ENCODE measurements at places on chromosomes 11 and 22.

GRCh38 chr11:74311352-74311926 lies at the start of gene P4HA3:
P4HA3 (minus strand) TSS chr11:74311640; CDS start chr11:74311611, 29 bp downstream.
- peak; percentile 30 for DNase-seq

- no peak for DNase-seq
Measured at GRCh38 chr22:46998331-46998730, 235.9 kb downstream of the TBC1D22A start.

DNA sequence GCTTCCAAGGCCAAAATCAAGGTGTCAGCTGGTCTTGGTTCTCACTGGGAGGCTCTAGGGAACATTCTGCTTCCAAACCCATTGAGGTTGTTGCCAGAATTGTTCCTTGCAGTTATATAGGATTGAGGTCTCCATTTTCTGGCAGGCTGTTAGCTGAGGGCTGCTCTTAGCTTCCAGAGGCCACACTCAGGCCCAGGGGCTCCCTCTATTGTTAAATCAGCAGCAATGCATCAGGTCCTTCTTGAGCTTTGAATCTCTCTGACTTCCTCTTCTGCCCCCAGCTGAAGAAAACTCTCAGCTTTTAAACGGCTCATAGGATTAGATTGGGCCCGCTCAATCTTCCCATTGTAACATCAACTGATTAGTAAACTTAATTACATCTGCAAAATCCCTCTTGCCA lies 39.3 kb upstream of the BSX start:
- DNase-seq: peak; percentile 79

- no peak for DNase-seq
Measured at GRCh38 chr22:25493794-25494193, 70.7 kb upstream of the GRK3 start.

DNA sequence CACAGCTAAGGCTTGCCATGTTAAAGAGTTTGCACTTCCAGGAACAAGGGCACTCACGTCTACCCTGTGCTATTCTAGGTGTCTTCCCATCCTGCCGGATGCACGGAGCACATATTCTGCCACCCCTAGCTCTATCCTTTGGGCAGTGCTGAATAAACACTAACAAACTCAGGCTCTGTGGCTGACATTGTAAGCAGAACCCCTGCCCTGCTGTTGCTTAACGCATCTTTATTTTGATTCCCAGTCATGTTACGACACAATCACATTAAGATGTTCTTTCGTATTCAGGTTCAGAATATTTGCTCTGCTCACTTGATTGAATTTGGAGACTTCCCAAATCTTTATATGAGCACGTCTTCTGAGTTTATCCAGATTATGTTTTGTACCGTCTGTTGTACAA lies 3.7 kb upstream of the HDHD5 start:
- no peak for DNase-seq

DNA sequence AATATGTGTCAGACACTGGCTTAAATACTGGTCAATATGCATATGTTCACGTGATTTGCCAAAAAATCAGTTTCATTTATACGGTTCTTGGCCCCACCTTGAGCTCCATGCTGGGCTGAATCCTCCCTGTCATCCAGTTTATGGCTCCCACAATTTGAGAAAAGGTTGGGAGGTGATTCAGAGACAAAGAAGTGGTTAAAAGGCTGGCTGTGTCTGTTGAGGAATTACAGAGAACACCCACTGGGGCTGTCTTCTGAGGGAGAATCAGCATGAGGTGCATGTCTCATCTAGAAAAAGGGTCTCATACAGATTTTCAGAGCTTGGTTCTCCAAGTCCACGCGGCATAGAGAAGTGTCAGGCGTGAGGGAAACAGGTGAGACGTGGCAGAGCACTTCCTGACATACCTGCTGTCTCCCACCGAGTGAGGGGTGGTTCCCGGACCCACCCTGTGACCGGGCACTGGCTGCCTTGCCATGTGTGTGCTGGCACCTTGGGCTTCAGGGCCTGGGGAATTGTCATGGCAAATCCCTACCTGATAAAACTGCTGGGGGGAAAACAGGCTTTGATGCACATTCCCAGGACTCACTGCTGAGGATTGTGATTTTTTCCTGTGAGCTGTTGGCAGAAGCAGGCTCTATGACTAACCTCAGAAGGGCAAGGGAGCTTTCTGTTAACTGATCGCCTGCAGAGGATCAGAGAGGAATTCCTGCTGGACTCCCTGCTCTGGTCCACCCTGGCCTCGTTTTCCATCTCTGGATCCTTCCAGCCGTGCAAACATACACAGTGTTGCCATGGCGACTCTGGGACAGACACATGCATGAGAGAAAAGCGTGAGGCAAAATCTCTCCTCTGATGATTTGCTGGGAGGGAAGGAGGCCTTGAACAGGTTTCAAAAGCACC lies 223.6 kb downstream of the ADAMTS15 start:
- peak; percentile 32 for DNase-seq

- no peak for DNase-seq
Measured at GRCh38 chr22:45321827-45322226, 12.1 kb downstream of the FAM118A start.

- no peak for DNase-seq
Measured at GRCh38 chr11:1817511-1817910, 17.3 kb upstream of the SYT8 start.

DNA sequence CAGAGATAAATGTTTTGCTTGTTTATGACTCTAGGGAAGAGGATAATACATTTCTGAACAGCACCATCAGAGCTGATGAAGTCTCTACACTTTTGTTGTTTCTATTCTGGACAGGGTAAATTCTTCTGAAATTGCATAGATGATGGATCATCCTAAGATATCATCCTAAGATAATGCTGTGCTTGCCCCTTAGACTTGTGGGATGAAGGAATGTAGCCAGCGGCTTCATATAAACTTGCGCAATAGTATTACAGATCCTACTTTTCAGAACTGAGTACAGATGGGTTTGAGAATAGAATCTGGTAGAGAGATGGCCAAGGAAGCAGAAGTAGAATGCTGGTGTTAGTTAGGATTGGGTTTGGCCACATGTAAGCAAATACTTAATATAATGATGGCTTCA lies 61.0 kb downstream of the NCAM1 start:
- no peak for DNase-seq

GRCh38 chr11:86753459-86753858 lies 46.9 kb upstream of the PRSS23 start:
- DNase-seq: no peak

GRCh38 chr11:11961399-11962028 lies 46.9 kb downstream of the DKK3 start:
- DNase-seq: no peak

GRCh38 chr11:1570001-1570453 lies 2.0 kb downstream of the DUSP8 start:
- DNase-seq: no peak

DNA sequence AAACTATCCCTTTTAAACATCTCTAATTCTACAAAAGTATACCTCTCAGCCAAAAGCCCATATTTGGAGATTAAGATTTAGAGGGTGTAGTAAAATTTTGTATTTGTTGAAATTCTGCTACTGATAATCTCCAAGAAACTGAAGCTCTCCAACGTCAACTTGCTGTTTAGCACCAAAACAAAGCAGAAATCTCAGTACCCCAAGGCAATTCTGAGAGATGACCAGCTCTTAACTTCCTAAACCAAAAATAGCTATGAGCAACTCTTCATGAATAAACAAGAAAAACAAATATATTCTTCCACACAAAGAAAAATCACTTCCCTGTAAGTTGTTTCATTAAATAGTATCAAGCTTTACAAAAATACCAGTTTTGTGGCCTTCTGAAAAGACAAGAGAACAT lies 13.3 kb downstream of the RRAS2 start:
- DNase-seq: no peak

DNA sequence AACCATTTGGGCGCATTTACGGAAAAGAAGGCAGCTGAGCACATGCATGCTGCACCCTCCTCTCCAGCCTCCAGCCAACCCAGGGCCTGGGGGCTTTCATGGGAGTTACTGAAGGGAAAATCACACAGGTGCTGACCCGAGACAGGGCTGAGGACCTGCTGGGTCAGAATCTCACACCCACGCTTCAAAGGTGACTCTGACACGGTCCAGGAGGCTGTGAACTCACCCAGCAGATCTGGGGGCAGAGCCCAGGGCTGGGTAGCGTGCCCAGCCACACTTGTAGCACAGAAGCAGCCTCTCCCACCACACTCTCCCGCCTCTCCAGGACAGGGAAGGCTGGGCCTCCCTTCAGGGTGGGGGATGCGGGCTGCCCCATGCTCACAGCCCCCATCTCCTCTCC lies 347.6 kb downstream of the CTTN start:
- no peak for DNase-seq

DNA sequence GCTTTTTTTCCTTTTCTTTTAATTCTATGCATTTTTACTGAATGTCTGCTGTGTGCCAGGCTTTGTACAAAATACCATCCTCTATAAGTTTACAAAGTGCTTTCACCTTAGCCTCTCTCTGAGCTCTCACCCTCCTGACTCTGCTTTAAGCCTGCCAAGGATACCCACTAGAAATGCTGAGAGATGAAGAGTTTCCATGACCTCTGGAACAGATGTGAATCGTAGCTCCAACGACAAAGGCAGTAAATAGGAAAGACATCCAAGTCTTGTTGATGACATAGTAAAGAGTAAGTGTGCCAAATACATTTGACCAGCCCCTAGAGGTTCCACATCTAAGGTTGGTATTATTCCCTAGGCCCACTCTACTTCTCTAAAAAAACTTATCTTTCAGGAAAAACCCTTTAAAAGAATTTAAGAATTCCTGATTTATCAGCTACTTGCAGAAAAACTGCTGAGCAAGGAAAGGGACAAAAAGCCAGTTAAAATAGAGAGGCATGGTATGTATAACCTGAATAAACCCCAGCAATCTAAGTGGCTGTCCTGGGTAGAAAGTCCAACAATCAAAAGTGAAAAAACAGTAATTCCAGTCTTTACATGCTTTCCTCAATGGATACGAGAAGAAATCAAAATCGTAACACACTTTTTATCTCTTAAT lies 45.4 kb downstream of the GAB2 start:
- no peak for DNase-seq

GRCh38 chr11:1005928-1006327 lies 30.6 kb downstream of the MUC6 start:
- DNase-seq: no peak

DNA sequence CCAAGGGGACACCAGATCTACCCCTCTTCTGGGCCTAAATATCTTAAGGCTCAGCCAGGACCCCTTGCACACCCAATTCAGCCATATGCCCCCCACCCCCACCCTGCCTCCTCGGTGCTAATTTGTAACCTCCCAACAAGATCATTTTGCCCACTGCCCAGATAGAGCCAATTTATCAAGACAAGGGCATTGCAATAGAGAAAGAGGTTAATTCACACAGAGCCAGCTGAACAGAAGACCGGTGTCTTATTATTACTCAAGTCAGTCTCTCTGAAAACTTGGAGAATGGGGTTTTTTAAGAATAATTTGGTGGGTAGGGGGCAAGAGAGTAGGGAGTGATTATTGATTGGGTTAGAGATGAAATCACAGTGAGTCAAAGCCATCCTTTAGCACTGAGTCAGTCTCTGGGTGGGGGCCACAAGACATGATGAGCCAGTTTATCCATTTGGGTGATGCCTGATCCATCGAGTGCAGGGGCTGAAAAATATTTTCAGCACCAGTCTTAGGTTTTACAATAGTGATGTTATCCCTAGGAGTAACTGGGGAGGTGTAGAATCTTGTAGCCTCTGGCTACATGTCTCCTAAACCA lies 9.9 kb upstream of the CAPN5 start:
- peak; percentile 19 for DNase-seq

DNA sequence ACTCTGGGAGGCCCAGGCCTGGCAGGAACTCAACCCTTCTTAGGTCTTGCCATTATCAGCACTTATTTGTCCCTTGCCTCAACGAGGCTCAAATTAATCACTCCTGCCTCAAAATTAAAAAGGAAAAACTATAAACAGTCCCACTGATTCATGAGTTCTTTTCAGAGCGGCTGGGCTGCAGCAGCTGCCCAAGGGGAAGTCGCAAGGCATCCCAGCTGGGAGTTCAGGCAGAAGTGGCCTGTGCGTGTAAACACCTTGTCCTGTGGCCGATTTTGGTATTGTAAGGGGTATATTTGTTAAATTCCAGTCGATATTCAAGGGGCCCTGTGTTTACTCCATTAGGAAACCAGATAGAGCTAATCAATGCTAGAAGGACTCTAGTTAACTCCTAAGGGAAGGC lies 213.9 kb upstream of the CADM1 start:
- DNase-seq: no peak

- no peak for DNase-seq
Measured at GRCh38 chr11:5564259-5565019, 16.1 kb upstream of the OR52H1 start.

DNA sequence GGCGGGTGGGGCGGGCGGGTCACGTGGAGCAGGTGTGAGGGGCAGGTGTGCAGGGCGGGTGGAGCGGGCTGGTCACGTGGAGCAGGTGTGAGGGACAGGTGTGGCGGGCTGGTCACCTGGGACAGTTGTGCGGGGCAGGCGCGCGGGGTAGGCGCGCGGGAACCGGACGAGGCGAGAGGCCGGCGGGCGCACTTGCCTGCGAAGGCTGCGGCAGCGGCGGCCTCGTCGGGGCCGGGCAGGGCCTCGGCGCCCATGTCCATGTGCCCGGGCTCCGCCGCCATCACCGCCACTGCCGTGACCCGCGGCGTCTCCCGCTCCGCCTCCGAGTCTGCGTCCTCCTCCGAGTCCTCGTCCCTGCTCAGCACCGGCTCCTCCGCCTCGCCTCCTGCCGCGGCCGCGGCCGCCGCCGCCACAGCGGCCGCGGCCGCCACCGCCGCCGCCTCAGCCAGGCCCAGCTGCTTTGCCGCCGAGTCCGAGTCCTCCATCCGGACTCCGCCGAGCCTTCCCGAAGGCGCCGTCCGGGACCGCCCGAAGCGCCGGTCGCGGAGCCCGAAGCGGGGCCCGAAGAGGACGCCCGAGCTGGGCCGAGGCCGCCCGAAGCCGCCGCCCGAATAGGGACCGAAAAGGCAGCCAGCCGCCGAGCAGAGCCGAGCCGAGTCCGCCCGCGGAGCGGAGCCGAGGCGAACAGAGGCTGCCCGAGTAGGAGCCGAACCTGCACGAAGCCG lies at the start of gene DEAF1:
TSS of gene DEAF1 (minus strand) at position 660 of the 725 bp plus-strand sequence. CDS start at position 485, 175 bp downstream.
- peak; percentile 97 for DNase-seq

All from ELR (cell line).